ENCODE measurements at places on chromosomes 1 and 21. TPM values are rescaled to one million over a fixed set of nuclear protein-coding genes. Genes with fewer than 3 reads are reported as not detected.

CD34 gene
- total RNA-seq: 58.7 TPM

SMCP gene
- total RNA-seq: not detected

A3GALT2 gene
- not detected for total RNA-seq

LCE3D gene
- not detected for total RNA-seq

ZBTB8A gene
- total RNA-seq: 10.8 TPM

GUCA2A gene
- 2.2 TPM for total RNA-seq

RIPK4 gene
- total RNA-seq: under 0.01 TPM

DNA sequence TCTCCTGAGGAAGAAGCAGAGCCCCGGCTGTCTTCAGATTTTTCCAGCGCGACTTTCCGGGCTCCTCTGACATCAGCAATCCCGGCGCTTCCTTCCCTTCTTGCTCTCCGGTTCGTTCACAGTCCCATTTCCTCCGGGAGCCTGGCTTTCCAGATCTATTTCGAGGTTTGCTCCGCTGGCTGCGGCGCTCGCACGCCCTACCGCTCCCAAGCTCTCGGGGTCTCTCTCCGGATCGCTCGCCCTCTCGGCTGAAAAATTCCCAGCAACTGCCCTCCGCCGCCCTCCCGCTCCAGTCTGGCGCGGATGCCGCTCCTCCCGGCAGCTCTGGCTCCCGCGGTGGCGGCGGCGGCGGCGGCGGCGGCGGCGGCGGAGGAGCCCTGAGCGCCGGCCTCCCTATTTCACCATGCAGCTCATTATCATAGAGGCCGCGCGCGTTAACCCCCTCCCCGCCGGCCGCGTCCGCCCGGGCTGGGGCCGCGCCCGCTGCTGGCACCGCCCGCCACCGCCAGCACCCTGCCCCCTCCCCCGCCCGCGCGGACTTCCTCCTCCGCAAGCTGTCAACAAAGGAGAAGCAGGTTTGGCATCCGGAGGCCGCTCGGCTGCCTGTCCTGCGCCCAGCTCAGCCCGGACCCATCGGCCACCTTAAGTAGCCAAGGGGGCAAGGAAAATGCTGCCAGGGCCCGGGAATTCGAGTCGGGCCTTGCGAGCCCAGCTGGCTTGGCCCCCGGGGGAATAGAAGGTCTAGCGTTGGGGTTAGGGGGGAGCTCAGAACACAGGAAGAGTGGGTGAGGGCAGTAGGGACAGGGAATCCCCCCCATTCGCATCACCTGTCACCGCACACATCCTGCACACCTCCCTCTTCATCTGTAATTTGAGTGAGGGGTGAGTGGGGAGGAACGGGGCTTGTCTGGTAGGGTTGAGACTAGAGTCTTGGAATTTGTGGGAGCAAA lies at the start of gene PLXNA2:
PLXNA2 (minus strand) TSS at position 418 of the 950 bp plus-strand sequence. CDS start 26,462 bp downstream, outside the sequence.
- H3K4me3 ChIP-seq: peak within 1 kb of the TSS; percentile 84
- peak within 1 kb of the TSS; percentile 91 for H3K27ac ChIP-seq
- no peaks in the 10 kb centered on the region for H3K27me3 ChIP-seq
- peak; percentile 90 for DNase-seq

DNA sequence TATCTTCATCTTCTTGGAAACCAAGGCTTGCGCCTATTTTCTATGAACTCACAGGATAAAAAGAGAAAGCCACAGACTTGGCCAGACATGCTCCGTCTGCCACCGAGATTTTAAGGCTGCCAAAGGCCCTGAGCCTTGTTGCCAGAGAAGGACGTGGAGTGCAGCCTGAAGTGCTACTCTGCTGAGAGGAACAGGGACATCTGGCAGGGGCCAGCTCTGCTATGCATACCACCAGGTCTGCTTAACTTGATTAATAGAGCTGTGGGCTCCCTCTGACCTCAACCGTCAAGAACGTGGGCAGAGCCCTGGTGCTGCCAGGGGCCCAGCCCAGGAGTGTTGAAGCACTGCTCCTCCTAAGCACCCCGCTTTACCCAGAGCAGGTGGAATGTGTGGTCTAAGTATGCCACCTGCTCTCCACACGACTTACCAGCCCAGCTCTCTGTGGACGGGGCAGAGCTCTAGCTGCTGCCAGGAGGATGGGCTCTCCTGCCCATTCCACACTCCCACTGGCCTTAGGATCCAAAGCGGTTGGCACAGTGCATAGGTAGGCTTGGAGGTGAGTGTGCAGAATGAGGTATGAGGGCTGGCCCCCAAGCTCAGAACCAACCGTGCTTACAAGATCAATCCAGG lies 10.6 kb downstream of the HCRTR1 start:
- no peak overlapping the region for H3K4me3 ChIP-seq
- H3K27ac ChIP-seq: peak overlapping the region; percentile 77
- H3K36me3 ChIP-seq: peaks cover 44% of the 10 kb centered on the region
- H3K27me3 ChIP-seq: no peaks in the 10 kb centered on the region
- H3K4me1 ChIP-seq: peaks cover 30% of the 10 kb centered on the region

DNA sequence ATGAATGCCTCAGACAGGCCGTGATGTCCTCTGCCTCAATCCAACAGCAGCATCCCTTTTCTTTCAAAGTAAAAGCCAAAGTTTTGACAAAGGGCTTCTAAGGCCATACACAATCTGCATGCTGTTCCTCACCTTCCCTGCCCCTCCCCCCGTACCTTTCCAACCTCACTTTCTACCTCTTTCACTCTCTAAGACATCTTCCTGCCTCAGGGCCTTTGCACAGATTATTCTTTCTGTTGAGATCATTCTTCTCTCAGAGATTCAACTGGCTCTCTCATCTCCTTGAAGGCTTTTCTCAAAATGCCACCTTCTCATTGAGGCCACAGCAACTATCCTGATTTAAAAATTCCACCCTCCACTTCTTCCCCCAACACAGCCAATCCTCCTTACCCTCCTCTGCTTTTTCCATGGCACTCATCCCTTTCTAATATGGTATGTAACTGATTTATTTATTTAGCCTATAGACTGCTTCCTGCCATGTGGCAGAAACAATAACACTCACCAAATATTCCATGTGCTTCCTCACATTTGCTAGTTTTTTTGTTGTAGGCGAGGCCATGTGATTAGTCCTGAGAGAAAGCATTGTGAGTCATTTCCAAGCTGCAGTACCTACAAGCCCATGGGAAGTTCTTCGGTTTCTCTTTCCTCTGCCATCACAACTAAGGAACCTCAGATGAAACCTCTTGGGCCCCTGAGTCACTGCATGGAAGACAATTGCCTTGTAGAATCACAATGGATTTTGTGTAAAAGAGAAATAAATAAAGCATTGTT lies 58.7 kb upstream of the GADD45A start:
- no peaks in the 10 kb centered on the region for H3K27me3 ChIP-seq
- DNase-seq: no peak
- H3K4me3 ChIP-seq: no peak overlapping the region
- no peak overlapping the region for H3K27ac ChIP-seq
- H3K4me1 ChIP-seq: peaks cover 6% of the 10 kb centered on the region

GRCh38 chr1:231913493-231913892 lies 286.9 kb downstream of the DISC1 start:
- H3K4me3 ChIP-seq: no peak overlapping the region
- H3K27ac ChIP-seq: no peak overlapping the region
- H3K4me1 ChIP-seq: no peaks in the 10 kb centered on the region
- DNase-seq: no peak
- H3K36me3 ChIP-seq: no peaks in the 10 kb centered on the region
- H3K27me3 ChIP-seq: no peaks in the 10 kb centered on the region

GRCh38 chr1:41823471-41823870 lies 95.3 kb downstream of the HIVEP3 start:
- no peaks in the 10 kb centered on the region for H3K27me3 ChIP-seq
- no peaks in the 10 kb centered on the region for H3K36me3 ChIP-seq
- H3K27ac ChIP-seq: no peak overlapping the region
- no peak for DNase-seq

GRCh38 chr1:209805341-209805781 lies 581 bp downstream of the IRF6 start:
- H3K4me3 ChIP-seq: peak overlapping the region; percentile 30
- no peaks in the 10 kb centered on the region for H3K36me3 ChIP-seq
- H3K27ac ChIP-seq: no peak overlapping the region
- no peak for DNase-seq
- peaks cover 4% of the 10 kb centered on the region for H3K27me3 ChIP-seq

GRCh38 chr1:173415490-173415889 lies 61.6 kb upstream of the PRDX6 start:
- H3K4me1 ChIP-seq: peaks cover 4% of the 10 kb centered on the region
- no peaks in the 10 kb centered on the region for H3K36me3 ChIP-seq
- no peaks in the 10 kb centered on the region for H3K27me3 ChIP-seq

DNA sequence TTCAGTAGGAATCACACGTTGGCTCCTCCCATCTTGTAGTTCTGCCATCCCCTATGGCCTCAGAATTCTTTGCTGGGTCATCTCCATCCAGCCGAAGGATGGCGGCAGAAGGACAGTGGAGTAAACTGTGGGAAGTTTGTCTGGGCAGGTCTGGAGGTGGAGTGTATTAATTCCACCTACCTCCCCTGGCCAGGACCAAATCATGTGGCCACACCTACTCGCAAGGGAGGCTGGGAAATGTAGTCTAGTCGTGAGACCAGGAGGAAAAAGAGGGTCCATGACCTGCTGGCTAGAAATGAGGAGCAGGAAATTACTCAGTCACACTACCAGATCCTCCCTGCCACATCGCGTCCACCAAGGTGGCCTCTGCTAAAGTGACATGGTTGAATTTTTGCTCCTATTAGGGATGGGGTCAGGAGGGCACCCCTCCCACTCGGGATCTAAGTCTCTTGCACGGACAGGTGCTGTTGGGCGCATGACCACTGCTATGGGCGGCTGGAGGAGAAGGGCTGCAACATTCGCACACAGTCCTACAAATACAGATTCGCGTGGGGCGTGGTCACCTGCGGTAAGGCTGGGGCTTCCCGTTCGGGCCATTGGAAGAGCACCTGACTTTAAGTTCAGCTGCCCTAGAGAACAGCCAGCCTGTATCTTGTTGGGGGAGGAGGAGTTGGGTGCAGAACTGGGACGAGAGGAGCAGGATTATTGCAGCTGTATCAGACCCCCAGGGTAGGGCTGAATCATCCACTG lies 19.5 kb downstream of the PLA2G5 start:
- H3K4me1 ChIP-seq: no peaks in the 10 kb centered on the region
- H3K27ac ChIP-seq: no peak overlapping the region
- no peak overlapping the region for H3K4me3 ChIP-seq
- no peaks in the 10 kb centered on the region for H3K27me3 ChIP-seq

- H3K4me3 ChIP-seq: no peak overlapping the region
- no peak for DNase-seq
- no peaks in the 10 kb centered on the region for H3K27me3 ChIP-seq
- H3K27ac ChIP-seq: no peak overlapping the region
Observed at GRCh38 chr21:38257667-38258066, 876 bp downstream of the KCNJ15 start.

DNA sequence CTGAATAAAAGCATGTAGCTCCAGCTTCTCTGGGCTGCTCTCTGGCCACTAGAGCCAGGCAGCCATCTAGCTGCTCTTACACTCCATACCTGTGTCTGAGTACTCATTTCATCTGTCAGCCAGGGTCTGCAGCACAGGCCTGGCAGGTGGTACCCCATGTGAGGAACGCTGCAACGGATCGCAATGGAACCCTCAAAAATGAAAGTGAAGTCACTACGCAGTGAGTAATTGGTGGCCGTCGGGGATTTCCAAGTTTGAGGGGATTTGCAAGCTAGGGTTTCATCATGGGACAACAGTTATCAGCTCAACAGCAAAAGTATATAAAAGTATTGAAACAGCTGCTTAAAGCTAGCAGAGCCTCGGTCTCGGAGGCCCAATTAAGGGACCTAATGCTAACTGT lies 186.7 kb downstream of the HFM1 start:
- DNase-seq: no peak
- H3K27ac ChIP-seq: no peak overlapping the region
- H3K4me3 ChIP-seq: no peak overlapping the region
- H3K4me1 ChIP-seq: no peaks in the 10 kb centered on the region

DNA sequence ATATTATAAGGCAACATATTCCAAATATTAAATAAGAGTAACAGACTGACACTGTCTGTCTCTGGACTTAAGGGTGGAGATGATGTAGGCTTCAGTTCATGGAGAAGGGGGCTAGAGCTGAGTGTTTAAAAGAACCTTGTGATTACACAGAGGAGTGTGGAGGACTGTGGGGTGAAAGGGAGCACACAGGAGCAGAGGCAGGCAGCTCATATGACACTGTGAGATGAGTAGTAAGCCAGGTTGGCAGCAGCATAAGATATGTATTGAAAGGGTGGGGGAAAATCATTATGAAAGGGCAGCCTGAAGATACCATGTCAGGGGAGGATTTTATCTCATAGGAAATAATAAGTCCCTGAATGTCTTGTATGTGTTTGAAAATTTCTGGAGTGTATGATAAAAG lies 104.5 kb downstream of the AK5 start:
- H3K36me3 ChIP-seq: no peaks in the 10 kb centered on the region
- no peak for DNase-seq
- H3K27ac ChIP-seq: no peak overlapping the region
- H3K4me3 ChIP-seq: no peak overlapping the region
- H3K27me3 ChIP-seq: no peaks in the 10 kb centered on the region

DNA sequence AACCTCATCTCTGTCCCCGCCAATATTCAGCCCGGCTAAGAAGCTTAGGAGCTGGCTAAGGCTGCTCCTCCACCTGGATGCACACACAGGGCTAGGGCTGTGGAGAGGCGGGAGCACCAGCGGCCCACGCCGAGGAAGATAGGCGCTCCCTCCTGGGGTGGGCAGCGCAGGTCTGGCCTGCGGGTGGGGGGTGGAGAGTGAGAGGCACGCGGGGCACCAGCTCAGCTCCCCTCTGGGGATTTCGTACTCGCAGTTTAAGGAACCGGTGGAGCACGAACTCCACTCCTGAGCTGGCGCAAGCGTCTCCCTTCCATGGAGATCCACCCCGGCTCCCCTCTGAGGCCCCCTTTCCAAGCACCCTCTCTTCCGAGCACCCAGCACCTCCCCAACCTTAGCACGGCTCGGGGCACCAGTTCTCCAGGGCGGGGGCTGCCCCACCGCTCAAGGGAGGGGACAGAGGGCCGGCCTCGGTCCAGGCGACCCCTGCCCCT lies 433 bp upstream of the KAZN start:
- H3K4me1 ChIP-seq: peaks cover 19% of the 10 kb centered on the region
- peaks cover 30% of the 10 kb centered on the region for H3K27me3 ChIP-seq
- peak overlapping the region; percentile 57 for H3K4me3 ChIP-seq
- no peaks in the 10 kb centered on the region for H3K36me3 ChIP-seq

DNA sequence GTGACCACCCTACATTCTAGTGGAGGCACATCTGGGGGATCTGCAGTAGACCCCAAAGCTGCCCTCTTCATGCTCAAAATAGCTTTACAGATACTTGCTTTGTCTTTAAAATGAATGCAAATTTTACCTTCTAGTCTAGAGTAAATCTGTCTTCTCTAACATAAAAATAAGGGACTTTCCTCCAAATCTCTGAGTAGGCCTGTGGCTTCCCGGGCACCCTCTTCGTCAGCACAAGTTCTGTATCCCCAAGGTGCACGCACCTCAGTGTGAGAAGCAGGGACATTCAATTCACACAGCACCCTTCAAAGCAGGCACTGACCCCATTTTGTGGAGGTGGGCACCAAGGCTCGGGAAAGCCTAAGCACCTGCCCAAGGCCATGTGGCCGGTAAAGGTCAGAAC lies 19.0 kb downstream of the MEF2D start:
- no peaks in the 10 kb centered on the region for H3K4me1 ChIP-seq
- DNase-seq: no peak
- H3K27me3 ChIP-seq: no peaks in the 10 kb centered on the region
- H3K27ac ChIP-seq: peak overlapping the region; percentile 98
- H3K36me3 ChIP-seq: peaks cover 48% of the 10 kb centered on the region
- no peak overlapping the region for H3K4me3 ChIP-seq

- H3K4me1 ChIP-seq: peaks cover 9% of the 10 kb centered on the region
- no peak for DNase-seq
- no peaks in the 10 kb centered on the region for H3K27me3 ChIP-seq
- H3K4me3 ChIP-seq: no peak overlapping the region
Observed at GRCh38 chr1:21168444-21168843, 8.3 kb downstream of the EIF4G3 start.

GRCh38 chr21:36918291-36918690 lies 48.2 kb downstream of the HLCS start:
- H3K4me3 ChIP-seq: no peak overlapping the region
- H3K27me3 ChIP-seq: no peaks in the 10 kb centered on the region
- DNase-seq: no peak
- no peak overlapping the region for H3K27ac ChIP-seq
- H3K4me1 ChIP-seq: no peaks in the 10 kb centered on the region
- H3K36me3 ChIP-seq: no peaks in the 10 kb centered on the region
